Adrenal gland (tissue), 19 donors: ENCODE measurements at places on chromosomes 13 and 19. TPM values are rescaled to one million over a fixed set of nuclear protein-coding genes. Genes with fewer than 3 reads are reported as not detected.
A peak's percentile ranks its signal among the peaks of the same experiment; 100 is the strongest.

- DNase-seq, result no peak
Measured at GRCh38 chr19:48646722-48647216, 782 bp upstream of the CA11 start.

- peak; percentile 91 for DNase-seq
Measured at GRCh38 chr19:15123900-15124299, 16.7 kb downstream of the SYDE1 start.

GJA3 gene
- not detected for total RNA-seq

- no peak for DNase-seq
Measured at GRCh38 chr13:32233062-32233461, 82.1 kb downstream of the ZAR1L start.

DNA sequence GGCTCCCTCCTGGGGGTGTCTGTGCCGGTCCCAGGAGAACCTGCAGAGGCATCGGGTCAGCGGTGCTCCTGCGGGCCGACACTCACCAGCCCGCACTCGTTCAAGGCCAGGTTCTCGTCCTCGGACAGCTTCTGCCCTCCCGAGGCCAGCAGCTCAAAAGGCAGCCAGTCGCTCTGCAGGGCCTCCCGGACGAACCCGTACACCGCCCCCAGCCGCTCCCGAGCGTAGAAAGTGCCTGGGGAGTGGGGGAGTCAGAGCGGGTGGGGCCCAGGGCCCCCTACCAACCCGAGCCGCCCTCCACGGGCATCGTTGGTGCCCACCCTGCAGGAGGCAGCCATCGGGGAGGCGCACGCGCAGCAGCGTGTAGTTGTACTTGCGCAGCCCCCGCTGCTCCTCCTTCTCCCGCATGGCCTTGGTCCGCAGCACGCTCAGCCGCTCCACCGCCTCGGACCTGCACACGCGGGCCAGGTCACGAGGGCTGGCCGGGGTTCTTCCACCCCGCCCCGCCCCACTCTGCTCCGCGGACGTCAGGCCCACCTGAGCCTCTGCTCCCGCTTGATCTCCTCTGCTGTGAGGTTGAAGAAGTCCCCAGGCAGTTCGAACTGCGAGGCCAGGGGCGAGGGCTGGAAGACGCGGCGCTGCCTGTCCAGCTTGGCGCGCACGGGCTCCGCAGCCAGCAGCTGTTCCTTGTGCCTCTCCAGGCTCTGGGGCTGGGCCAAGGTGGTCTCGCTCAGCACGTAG lies 11.5 kb downstream of the UBXN6 start:
- peak; percentile 75 for DNase-seq

DNA sequence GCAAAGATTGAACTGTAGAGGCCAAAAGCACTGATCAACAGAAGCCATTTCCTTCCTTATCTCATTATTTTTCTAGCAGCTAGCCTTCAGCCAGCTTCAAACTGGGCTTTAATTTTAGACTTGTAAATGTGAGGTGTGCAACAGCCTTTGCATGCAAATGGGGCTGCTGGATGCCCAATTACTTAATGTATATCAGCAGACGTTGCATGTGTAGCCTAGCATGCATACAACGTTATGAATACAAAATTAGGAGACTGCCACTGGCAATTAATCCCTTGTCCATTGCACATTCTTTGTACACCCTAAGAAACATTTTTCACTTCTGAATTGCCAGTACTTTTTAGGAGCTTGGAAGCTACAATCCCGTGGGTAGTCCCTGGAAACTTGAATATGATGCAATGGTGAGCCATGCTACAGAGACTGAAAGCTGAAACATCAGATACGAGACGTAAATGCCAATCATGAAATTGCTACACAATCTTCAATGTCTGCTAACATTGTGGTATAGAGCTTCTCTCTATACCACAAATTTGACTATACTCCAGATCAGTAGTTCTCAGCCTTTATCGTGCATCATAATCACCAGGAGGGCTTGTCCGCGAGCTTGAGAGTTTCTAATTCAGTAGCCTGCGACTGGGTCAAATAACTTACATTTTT lies 20.2 kb downstream of the EPSTI1 start:
- DNase-seq, result no peak

CCL25 gene
- not detected for total RNA-seq

HIPK4 gene
- 0.30 TPM for total RNA-seq

- DNase-seq, result no peak
Measured at GRCh38 chr13:110834572-110834971, 80.3 kb downstream of the ANKRD10 start.

DNA sequence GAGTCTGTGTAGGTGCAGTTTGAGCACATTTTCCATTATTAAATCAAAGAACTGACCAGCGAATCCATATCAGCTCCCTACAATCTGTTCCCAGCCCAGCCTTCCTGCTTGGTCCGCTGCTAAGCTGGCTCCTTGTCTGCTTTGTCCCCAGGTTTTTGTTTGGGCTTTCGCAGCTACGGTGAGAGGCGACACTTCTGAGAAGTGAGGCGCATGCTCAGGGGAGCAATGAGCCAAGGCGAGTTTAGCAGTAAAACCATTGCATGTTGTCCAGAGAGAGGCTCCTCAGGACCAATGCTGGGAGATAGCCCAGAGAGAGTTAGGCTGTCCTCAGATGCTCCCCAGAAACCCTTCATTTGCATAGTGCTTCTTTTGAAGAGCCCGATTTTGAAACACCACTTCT lies 162.0 kb downstream of the ITGBL1 start:
- DNase-seq, result no peak

NXNL1 gene
- 1.7 TPM for total RNA-seq

GRCh38 chr13:100339411-100339940 lies 249.1 kb downstream of the GGACT start:
- DNase-seq, result no peak

DNA sequence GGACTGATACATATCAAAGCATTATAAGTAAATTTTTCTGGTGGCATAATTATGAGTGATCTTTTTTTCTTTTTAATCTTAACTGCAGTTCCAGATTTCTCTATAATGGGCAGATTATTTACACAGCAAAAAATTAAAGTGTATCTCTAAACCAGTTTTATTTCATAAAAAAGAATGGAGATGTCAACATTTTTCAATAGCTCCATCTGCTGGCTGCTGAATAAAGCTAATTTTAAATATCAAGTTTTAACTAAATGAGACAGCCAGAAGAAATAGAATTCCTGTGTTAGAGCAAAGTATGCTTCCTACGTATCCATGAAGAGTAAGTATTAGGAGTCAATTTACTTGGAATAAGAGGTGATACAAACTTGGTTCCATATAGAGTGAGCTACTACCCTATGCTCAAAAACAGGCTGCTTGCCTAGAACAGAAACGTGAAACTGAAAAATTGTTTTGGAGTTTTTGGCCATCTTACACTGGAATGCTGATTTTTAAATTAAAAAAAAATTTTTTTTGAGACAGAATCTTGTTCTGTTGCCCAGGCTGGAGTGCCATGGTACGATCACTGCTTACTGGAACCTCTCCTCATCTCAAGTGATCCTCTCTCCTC lies 5.0 kb upstream of the PDS5B start:
- no peak for DNase-seq
